ENCODE measurements at places on chromosomes 12 and 14. TPM values are rescaled to one million over a fixed set of nuclear protein-coding genes. Genes with fewer than 3 reads are reported as not detected.

Gene AKAP5
- total RNA-seq, result 0.17 TPM

- no peak for DNase-seq
Measured at GRCh38 chr12:89756585-89757398, 48.2 kb upstream of the ATP2B1 start.

- no peak for DNase-seq
Measured at GRCh38 chr14:89466484-89466883, 49.5 kb upstream of the FOXN3 start.

- DNase-seq, result no peak
Measured at GRCh38 chr12:67989184-67989920, at the start of gene IFNG-AS1. Gene IFNG-AS1 (plus strand): TSS chr12:67989447.

DNA sequence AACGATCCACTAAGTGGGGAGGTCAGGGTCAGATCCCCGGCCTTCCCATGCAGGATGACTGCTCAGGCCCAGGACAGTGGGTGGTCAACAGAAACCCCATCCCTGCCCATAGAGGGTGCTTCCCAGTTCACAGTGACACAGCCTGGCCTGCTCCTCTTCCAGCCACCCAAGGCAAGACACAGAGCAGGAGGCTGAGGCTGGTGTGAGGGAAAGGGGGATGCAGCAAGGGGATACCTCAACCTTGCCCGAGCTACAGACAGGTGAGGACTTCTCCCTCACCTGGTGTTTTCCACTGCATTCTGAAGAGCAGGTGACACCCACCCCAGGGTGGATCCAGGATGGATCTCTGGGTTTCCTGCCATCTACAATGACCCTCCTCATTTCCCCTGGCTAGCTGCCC lies 106.7 kb downstream of the KIF26A start:
- DNase-seq, result no peak
